ENCODE measurements at places on chromosomes 2 and 18.

GRCh38 chr2:239175181-239175580, 225.6 kb downstream of the HDAC4 start:
- DNase-seq, result no peak

- no peak for DNase-seq
Measured at GRCh38 chr2:148557844-148558436, 86.6 kb upstream of the EPC2 start.

- DNase-seq, result no peak
Measured at GRCh38 chr2:104465981-104466380, 387.9 kb upstream of the POU3F3 start.

- no peak for DNase-seq
Measured at GRCh38 chr18:48136051-48136826, 205.8 kb upstream of the SMAD2 start.

DNA sequence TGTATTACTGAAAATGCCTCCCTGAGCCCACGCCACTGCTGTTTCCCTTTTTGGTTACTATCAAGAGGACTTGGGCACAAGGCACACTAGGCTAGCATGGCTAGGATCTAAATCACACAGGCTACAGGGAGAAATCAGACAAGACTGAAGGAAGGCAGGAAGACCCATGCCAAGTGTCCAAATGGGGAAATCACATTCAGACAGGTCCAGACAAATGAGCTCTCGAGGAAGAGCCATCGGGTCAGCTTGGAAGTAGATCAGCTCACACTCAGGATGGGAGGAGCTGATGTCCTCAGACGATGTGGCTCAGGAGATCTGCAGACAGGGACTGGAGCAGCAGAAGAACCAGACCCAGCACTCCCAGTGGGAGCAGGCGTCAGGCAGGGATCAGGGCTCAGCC, 113.2 kb downstream of the COL6A3 start:
- no peak for DNase-seq

DNA sequence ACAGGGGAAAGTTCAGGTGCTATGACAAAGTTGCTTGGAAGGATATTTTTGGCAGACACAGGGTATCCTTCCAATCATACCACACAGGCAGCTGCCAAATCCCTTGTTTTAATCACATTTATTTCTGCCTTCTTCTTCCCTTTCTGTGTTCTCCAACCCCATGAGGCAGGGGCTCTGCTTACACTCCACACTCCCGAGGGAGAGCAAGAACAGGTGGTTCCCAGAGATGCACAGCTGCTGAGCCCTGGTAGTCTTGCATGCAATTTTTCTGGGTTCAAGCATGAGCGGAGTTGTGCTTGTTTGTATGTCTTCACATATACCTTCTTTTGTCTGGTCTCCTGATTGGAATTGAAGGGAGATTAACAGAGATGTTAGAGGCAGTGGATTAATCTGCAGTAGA, 251.7 kb upstream of the ST6GAL2 start:
- no peak for DNase-seq

DNA sequence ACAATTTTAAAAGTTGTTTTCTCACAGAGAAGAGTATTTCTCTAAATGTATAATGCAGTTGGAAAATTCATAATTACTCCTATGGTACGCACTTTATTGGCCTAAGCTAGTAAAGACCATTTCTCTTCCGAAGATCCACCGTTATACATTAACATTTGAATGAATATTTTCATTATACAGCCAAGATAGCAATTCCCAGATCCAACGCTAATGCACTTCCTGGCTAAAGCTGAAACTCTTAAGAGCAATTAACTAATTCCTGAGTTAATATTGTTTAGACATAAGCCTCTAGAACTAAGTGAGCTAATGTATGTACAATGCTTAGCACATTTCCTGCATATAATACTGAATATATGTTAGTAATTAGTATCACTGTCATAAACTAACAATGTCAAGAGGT, 56.2 kb downstream of the PDK1 start:
- no peak for DNase-seq
